ENCODE measurements at places on chromosomes 11 and 22.

DNA sequence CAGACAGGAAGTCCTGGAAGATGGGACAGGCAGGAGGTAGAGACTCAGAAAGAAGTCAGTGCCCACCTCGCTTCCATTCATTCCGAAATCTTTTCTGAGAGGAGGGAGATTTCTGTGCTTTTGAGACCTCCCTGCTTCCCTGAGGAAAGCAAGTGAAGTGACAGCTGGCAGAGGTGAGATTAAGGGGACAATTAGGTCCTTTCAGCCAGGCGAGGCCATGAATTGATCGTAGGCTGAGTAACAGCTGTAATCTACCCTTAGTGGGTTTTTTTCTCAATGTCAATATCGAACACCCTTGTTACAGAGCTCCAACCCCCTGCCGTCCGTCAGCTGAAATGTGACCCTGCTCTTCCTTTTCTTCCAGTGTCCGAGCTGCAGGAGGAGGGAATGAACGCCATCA, 96.0 kb downstream of the PARVA start:
- H3K27me3 ChIP-seq = no peaks in the 10 kb centered on the region
- H3K4me3 ChIP-seq = no peak overlapping the region
- H3K27ac ChIP-seq = no peak overlapping the region
- H3K4me1 ChIP-seq = peaks cover 6% of the 10 kb centered on the region
- DNase-seq = no peak

- DNase-seq = no peak
- H3K27ac ChIP-seq = no peak overlapping the region
- H3K4me1 ChIP-seq = peaks cover 1% of the 10 kb centered on the region
- no peak overlapping the region for H3K4me3 ChIP-seq
- H3K36me3 ChIP-seq = no peaks in the 10 kb centered on the region
Observed at GRCh38 chr22:47113853-47114415, 351.5 kb downstream of the TBC1D22A start.

DNA sequence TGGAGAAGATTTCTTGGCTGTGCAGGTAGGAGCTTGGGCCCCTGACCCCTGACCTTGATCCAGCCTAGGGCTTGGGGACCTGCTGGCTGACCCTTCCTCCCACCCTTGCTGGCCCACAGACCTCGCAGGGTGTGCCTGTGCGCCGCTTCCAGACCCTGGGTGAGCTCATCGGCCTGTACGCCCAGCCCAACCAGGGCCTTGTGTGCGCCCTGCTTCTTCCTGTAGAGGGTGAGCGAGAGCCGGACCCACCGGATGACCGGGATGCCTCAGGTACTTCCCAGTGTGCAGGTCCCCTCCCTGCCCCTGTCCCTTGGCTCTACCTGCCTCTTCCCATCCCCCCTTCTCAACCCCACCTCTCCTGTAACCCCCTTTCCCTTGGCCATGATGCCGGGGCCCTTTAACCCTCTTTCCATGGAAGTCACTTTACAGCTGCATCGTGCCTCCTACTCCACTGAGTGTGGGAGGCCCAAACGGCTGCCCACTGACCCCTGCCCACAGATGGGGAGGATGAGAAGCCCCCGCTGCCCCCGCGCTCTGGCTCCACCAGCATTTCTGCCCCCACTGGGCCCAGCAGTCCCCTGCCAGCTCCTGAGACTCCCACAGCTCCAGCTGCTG, 3.8 kb downstream of the INPPL1 start:
- no peak for DNase-seq
- peaks cover 3% of the 10 kb centered on the region for H3K4me1 ChIP-seq
- H3K27ac ChIP-seq = no peak overlapping the region
- no peak overlapping the region for H3K4me3 ChIP-seq

GRCh38 chr11:65297026-65297672, 17.5 kb upstream of the CDC42EP2 start:
- no peak for DNase-seq
- H3K27me3 ChIP-seq = no peaks in the 10 kb centered on the region
- H3K4me1 ChIP-seq = peaks cover 4% of the 10 kb centered on the region
- no peak overlapping the region for H3K27ac ChIP-seq
- peaks cover 30% of the 10 kb centered on the region for H3K36me3 ChIP-seq
- H3K4me3 ChIP-seq = no peak overlapping the region

GRCh38 chr11:77557553-77557952, 32.2 kb upstream of the AQP11 start:
- 0 out of 2 replicates have a peak, but pooled peaks cover 2% of the 10 kb centered on the region for H3K4me1 ChIP-seq
- H3K4me3 ChIP-seq = no peak overlapping the region
- peak; percentile 45 for DNase-seq
- no peak overlapping the region for H3K27ac ChIP-seq

- no peak overlapping the region for H3K4me3 ChIP-seq
- H3K27me3 ChIP-seq = no peaks in the 10 kb centered on the region
- no peak overlapping the region for H3K27ac ChIP-seq
- no peak for DNase-seq
- H3K4me1 ChIP-seq = no peaks in the 10 kb centered on the region
Observed at GRCh38 chr22:25598609-25599008, 34.1 kb downstream of the GRK3 start.

DNA sequence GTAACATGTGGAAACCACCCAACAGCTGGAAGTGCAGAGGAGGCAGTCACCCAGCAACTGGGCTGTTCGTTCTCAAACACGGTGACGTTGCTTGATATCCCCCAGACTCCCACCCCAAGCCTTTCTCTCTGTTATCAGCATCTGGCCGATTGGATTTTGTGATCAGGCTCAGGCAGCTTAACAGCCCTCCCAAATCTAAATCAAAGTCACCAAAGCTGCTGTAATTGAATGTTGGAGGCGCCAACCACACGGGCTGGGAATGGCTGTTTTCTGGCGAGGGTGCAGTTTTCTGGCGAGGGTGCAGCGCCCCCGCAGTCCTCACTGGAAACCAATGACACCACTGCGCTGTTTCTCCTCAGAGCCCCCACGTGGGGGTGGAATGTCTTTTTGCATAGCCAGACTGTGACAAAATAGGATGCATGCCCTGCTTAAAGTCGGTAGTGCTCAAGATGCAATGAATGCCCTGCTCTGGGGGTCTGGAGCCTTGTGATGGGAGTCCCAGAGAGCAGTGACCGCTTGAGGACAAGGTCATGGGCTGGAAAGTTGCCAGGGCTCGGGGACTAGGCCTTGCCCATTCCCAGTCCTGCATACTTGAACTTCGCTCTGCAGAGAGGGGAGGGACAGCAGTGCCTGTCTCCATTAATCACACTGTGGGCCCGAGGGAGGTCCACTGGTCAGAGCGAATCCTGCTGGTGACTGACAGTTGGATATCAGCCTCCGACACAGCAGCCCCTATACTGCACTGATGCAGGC, 105.3 kb downstream of the MORC2 start:
- no peaks in the 10 kb centered on the region for H3K36me3 ChIP-seq
- H3K4me3 ChIP-seq = no peak overlapping the region
- no peaks in the 10 kb centered on the region for H3K4me1 ChIP-seq
- no peaks in the 10 kb centered on the region for H3K27me3 ChIP-seq

- H3K36me3 ChIP-seq = no peaks in the 10 kb centered on the region
- H3K4me1 ChIP-seq = no peaks in the 10 kb centered on the region
- H3K4me3 ChIP-seq = no peak overlapping the region
- DNase-seq = no peak
Observed at GRCh38 chr11:111554532-111554931, 14.0 kb downstream of the LAYN start.

- H3K4me1 ChIP-seq = peaks cover 8% of the 10 kb centered on the region
- H3K27me3 ChIP-seq = no peaks in the 10 kb centered on the region
- no peak overlapping the region for H3K27ac ChIP-seq
- H3K36me3 ChIP-seq = peaks cover 12% of the 10 kb centered on the region
Observed at GRCh38 chr11:456533-456932, 6.5 kb downstream of the PTDSS2 start.

DNA sequence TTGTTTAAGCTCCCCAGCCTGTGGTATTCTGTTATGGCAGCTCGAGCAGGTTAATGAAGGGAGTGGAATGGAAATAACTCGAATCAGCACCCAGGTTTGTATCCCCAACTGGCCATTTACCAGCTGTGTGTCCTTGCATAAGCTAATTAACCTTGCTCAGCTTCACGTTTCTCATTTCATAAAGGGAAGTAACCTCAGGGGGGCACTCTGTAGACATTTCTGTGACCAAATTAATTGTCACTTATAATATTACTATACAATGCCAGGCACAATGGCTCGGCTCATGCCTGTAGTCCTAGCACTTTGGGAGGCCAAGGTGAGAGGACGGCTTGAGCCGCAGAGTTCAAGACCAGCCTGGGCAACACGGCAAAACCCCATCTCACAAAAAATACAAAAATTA, 13.8 kb downstream of the ADA2 start:
- H3K4me1 ChIP-seq = peaks cover 1% of the 10 kb centered on the region
- no peaks in the 10 kb centered on the region for H3K27me3 ChIP-seq
- no peak overlapping the region for H3K27ac ChIP-seq
